Tibial nerve (tissue), 4 donors: ENCODE measurements at places on chromosomes 13 and 19. TPM values are rescaled to one million over a fixed set of nuclear protein-coding genes. Genes with fewer than 3 reads are reported as not detected.

DNA sequence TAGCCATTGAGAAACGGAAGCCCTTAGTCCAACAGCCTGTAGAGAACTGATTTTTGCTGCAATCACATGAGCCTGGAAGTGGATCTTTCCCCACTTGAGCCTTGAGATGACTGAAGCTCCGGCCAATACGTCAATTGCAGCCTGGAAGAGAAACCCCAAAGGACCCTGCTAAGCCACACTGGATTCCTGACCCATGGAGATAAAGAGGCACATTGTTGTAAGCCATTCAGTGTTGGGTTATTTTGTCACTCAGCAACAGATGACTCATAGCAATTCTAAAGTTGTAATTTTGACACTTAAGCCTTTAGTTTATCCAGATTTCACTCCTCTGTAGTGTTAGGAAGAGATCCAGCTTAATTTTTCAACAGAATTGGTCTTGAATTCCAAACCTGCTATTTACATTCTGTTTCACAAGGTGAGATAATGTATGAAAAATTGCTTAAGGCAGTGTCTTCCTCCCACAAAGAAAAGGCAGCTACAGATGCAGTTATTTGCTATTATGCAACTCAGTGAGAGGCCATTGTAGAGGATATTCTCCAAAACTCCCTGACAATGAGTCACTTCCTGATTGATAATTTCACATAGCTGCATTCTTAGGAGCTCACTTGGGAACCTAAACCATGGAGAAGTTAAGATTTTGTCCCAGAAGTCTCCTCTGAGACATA lies 59.4 kb upstream of the TSHZ3 start:
- DNase-seq, result no peak

DNA sequence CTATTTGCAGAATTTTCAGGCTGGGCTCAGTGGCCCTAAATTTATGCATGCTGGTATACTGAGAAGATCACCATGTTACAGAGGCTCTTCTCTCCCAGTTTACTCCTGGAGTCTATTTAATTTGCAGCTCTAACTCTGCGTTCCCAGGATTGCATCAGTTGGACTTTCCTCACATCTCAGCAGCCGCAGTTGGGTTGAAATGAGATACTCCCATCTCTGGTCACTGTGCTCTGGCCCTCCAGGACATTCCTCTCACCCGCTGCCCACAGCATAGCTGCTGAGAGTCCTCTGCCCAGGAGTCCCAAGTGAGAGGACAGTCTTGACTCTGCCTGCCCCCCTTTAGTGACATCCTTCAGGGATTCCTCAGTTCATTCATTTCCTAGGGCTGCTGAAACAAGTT lies 150.9 kb downstream of the LACC1 start:
- no peak for DNase-seq

DNA sequence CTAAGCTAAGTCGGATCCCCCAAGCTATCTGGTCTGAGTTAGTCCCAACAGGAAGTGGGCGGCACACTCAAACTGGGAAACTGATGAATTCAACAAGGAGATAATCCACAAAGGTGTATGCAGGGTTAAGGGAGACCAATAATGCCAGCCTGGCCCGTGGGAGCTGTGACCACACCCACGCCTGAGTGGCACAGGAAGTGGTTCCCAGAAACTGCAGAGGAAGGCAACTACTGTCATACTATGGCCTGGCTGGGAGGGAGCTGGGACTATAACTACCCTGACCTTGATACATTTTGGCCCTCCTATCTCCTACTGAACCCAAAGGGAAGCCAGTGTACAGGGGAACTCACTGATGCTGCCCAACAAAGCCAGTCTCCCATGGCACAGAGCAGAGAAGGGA lies 85.5 kb upstream of the TDRD3 start:
- DNase-seq, result no peak

The PLIN5 gene
- 12.6 TPM for total RNA-seq

The RASGRP4 gene
- total RNA-seq, result 3.1 TPM

The FGF22 gene
- total RNA-seq, result 4.3 TPM
